ENCODE measurements at places on chromosomes 2 and 18.

GRCh38 chr2:164706522-164706921, 85.2 kb upstream of the GRB14 start:
- DNase-seq = no peak

DNA sequence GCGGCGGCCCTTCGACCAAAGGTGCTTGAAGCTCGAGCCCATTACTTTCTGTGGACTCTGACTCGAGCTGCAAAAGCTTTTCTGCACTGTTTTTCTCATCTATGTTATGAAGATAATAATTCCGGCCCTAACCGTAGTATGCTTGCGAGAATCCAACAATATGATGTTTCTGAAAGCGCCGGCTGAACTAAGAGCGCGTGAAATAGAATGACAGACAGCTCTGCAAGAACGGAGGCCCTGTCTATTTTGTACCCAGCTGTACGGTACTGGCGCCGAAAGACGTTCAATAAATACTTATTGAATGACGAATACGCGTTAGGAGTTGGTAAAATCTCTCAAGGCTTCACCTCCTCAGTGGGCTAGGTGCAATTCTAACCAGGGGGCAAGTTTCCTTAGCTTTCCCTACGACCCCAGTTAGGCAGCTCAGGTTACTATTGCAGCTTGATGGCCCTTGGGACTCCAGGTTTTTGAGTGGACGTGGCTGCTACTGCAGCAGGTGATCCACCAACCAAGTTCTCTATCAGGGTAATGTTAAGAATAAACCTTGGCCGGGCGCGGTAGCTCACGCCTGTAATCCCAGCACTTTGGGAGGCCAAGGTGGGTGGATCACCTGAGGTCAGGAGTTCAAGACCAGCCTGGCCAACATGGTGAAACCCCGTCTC, 570 bp downstream of the SCRN3 start:
- DNase-seq = no peak

DNA sequence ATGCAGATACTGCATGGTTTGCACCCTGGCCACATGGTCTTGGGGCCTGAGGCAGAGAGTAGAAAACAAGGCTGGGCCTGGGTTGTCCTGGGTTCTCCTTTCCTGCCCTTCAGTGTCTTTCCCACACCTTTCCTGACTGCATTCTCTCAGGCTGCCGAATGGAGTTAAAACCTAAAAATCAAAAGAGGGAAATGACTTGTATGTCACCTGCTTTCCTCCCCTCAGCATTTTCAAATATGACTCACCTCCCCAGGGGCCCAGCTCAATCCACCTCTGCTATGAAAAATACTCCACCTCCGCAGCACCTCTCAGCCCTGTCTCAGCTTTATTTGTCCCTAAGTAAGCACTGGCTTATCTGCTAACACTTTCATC, 457.8 kb upstream of the MEX3C start:
- DNase-seq = no peak

DNA sequence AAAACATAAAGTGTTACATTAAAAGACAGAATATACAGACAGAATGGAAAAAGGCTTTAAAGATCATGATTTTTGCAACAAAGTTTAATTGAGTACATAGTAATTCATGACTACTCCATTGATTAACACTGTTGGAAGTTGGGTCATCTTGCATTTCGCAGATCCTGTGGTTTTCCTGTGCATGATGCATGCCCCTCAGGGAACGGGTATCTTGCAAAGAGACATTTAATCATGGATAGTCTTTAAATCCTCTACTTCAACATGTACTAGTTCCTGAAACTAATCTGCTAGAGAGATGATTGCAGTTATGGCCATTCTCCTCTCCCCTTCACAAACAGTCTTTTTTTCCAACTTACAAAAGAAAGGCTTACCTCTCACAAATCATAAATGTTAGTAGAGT, 155.6 kb upstream of the DSEL start:
- DNase-seq = no peak

- DNase-seq = no peak
These were observed 13.3 kb upstream of the TCF7L1 start for GRCh38 chr2:85119900-85120299.

- DNase-seq = no peak
These were observed 145.6 kb downstream of the NDUFA10 start for GRCh38 chr2:239879423-239880084.

DNA sequence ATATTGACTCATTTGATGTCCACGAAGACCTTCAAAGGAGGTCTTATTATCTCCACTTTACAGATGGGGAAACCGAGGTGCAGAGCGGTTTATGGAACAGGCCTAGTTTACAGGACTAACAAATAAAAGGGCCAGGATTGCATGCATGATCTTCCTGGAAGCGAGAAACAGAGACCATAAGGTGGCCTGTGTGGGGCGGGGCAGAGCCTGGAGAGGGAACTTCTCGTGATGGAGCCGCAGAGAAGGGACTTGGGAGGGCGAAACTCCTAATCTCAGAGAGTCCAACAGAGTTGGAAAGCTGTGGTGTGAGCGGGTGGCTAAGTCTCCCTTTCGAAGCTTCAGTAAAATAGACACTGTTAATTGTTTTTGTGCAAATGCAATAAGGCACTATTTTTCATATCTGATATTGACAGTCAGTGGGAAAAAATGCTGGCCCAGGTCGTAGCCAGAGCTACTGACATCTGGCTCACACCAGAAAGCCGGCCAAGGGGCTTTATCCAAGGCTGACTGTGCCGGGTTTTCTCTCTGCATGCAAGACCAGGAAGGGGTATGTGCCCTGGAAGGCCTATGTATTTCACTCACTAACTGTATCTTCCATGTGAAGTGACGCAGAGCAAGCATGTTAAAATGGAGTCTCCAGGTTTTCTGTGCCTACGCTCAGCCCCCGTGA, 4.5 kb downstream of the INPP5D start:
- no peak for DNase-seq

GRCh38 chr2:134305109-134305491, 51.2 kb downstream of the MGAT5 start:
- DNase-seq = no peak

DNA sequence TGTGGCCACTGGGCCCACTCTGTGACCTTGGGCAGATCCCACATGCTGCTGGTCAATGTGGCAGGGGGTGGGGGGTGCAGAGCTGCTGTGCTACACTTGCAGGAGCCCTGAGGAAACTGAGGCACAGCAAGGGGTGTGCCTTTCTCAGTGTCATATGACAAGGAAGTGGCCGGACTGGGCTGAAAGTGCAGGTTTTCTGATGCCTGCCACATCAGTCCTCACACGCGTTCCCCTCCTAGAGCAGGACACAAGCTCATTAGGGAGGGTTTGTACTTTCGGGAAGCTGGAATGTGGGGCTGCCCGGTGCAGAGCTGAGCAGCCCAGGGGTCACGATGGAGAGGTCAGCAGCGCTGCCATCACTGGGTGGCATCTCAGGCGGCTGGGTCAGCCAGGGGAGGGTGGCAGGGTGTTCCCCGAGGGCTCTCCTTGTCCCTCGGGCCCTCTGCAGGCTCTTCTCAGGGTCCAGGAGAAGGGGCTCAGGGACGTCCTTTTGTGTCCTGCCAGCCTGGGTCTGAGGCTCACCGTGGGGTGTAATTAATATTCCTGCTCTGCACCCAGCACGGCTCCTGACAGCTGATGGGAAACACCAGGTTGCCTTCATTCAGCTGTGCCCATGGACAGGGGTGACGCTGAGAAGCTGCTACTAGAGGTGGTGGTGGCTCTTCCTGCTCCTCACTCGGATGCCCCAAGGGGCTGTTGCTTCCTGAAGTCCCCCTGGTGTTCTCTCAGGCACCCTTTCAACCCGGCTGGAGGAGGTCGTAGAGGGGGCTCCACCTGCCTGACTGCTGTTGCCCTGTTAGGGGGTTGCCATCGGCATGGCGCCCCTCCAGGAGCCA, 62.1 kb upstream of the HDAC4 start:
- DNase-seq = no peak

DNA sequence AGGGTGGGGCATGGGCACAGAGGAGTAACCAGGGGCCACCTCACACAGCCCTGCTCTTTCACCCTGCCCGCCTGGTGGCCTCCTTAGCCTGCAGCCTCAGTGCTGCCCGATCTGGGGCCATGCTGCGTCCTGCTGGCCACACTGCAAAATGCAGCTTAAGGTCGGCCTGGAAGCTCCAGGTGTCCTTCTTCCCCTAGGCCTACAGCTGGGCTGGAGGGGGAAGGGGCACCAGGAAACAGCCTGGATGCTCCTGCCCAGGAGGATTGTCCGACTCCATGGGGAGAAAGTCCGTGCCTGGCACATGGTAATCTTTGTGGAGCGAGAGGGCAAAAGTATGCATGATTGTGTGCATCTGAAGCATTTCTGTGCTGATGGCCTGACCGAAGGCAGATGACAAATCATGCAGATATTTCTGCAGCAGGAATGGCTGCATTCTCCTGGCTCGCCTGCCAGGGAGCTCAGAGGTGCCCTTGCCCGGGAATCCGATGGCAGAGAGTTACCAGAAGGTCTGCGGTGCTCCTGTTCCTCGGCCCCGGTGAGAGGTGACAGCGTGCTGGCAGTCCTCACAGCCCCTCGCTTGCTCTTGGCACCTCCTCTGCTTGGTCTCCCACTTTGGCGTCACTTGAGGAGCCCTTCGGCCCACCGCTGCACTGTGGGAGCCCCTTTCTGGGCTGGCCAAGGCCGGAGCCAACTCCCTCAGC, 12.8 kb upstream of the ALPP start:
- DNase-seq = no peak

GRCh38 chr2:98381494-98381893, 35.2 kb downstream of the CNGA3 start:
- DNase-seq = no peak

DNA sequence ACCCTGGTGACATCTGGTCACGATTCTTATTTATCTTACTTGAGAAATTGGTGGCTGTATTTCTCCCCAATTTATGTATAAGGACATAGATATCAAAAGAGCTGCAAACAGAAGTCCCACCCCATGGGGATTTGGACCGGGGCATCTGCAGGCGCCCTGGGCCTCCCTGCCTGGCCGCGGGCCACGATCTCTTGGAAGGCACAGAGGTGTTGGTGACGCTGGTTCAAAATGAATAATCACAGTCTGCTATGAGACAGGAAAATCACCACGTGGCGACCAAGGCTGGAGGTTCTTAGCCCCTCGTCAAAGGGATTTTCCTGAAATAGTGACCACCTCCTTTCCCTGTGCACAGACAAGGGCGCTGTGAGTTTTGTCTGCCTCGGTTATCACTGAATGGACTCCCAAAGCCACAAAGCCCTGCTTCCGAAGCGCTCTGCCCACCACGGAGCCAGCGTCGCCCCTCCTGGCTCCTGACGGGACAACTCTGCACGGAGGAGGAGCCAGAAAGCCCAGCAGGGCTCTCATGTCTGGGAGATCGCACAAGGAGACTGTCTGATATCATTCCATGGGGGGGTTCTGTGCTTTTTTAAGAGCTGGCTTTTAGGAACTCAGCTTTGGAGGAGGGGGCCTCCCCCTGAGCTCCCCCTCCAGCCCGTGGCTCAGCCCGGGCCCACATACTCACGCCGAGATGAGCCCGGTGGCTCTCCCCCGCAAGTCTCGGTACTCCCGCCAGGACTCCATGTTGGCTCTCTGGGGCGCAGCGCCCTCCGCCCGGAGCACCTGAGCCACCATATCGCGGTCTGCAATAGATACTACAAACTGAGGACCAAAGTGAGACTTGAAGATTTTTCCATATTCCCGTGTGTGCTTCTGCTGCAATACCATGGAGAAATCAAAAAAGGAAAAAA, 14.6 kb downstream of the CYP27C1 start:
- DNase-seq = no peak

- DNase-seq = no peak
These were observed 32.9 kb downstream of the CD28 start for GRCh38 chr2:203739351-203739750.

GRCh38 chr18:35415511-35416073, 38.5 kb upstream of the ZNF396 start:
- DNase-seq = no peak

DNA sequence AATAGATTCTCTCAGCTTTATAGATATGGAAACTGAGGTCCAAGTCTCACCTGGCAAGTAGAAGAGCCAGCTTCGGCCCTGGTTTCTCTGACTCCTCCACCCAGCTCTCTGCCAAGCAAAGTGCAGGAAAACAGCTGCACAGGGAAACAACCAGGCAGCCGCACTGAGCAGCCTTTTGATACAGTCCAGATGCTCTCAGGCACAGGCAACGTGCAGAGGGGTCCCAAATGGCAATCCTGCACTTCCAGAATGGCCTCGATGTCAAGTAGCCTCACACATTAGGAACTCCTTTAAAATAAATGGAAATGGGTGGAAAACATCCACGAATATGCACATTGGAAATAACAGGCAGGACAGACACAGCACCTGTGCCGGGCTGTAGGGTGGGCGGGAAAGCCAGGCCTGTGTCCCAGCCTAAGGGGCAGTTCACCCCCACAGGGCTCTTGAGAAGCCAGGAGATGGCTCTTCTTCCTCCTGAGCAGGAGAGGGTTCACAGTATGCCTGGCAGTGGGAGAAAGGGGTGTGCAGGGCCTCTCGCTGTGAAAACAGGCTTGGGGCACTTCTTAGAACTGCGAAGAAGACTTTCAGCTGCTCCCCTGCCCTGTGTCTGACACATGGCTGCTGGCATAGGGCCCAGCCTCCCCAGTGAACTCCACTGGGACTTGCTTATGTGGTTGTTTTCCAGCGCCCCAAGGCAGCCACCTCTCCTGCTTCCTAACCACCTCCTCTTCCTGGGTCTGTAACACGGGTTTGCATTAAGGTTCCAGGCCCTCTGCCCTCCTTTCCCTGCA, 63.9 kb upstream of the TUBA3E start:
- no peak for DNase-seq

- DNase-seq = no peak
These were observed 6.5 kb upstream of the COBLL1 start for GRCh38 chr2:164847981-164848741.

DNA sequence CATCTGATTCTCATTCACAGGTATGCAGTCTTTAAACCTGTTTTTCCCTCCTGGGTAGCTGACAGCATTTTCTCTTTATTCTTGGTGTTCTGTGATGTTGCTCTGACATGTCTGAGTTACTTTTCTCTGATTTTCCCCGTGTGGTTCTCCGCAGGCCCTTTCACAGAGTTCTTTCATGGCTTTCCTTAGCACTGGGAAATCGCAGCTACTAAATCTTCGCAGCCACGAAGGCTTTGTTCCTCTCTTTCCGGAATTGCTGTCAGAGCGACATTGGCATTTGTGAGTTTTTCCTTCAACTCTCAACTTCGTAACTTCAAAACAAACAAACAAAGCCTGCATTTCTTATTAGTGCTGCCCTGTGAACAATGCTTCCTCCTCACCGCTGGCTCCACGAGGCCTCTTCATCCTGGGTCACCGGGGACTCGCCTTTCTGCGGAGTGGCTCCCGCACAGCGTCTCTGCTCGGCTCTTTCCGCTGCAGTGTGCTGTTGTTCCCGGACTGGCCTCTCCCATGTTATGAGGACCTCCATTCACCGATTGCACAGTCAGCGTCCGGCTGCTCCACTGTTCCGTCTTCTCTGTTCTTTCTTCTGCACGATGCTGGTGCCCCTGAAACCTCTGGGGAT, 16.1 kb downstream of the COLEC11 start:
- no peak for DNase-seq

GRCh38 chr2:198347349-198347748, 543.0 kb downstream of the PLCL1 start:
- no peak for DNase-seq

DNA sequence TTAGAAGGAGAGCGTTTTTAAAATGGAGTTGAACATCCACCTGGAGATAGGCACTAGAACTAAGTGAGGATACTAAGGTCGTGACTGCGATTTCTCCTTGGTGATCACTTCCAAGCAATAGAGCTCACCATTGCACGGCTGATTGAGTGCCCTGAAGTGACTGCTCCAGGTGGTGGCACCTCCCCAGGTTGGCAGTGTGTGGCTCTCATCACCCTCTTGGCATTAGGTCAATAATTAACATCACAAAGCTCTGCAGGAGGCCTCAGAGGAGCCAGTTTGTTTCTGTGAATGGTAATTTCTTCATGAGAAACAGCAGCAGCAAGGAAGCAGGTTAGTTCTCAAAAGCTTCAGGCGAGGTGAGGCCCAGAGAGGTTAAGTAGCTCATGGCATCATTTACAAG, 259.6 kb downstream of the CLIP4 start:
- no peak for DNase-seq

All from esophagus squamous epithelium (tissue), 5 donors.